ENCODE measurements at places on chromosomes 12 and 14.

- no peak for DNase-seq
Observed at GRCh38 chr12:106914796-106915634, 40.7 kb upstream of the TMEM263 start.

GRCh38 chr12:96434107-96434506 is 33.9 kb upstream of the CDK17 start:
- no peak for DNase-seq

DNA sequence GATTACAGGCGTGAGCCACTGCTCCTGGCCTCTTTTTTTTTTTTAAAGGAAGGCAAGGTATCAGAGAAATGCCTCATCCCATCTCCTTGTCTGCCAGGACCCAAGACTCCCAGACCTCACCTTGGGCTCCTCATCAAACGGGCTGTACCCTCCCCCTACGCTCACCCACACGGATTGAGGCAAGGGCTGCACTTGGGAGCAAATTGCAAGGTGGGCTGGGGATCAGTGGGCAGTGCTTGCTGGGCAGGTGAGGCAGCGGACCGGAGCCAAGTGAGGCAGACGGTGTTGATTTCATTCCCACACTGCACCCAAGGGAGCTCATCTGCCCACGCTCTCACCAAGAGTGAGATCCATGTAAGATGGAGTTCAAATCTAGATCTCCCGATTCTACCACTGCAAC is 41.0 kb upstream of the DICER1 start:
- DNase-seq = no peak

- no peak for DNase-seq
Observed at GRCh38 chr14:30159374-30159773, 231.7 kb upstream of the PRKD1 start.

DNA sequence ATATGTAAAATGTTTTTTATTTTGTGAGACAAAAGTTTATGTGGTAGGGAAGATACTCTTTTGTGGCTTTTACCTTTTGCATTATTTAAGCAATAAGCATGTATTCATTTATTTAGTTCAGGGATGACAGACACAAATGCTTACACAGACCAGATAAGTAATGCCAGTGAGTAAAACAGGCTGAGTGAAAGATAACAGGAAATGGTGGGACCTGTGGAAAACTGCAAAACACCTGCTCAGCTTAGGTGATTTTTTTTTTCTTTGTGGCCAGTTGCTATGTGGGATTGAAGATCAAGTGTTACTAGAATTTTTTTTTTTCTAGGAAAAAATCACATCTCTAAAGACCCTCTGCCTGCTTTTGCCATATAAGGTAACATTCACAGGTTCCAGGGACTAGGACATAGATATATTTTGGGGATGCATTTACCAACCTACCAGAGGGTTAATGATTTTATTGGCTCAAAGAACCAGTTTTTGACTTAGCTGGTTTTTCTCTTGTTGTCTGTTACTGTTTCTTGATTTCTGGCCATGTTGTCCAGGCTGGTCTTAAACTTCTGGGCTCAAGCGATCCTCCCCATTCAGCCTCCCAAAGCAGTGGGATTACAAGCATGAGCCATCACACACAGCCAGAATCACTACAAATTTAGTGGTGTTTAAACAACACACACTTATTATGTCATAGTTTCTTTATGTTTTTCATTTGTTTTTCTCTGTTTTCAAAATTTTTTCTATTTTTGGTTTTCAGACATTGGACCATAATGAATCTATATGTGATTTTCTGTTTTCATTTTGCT is 9.8 kb downstream of the PSMA6 start:
- no peak for DNase-seq

DNA sequence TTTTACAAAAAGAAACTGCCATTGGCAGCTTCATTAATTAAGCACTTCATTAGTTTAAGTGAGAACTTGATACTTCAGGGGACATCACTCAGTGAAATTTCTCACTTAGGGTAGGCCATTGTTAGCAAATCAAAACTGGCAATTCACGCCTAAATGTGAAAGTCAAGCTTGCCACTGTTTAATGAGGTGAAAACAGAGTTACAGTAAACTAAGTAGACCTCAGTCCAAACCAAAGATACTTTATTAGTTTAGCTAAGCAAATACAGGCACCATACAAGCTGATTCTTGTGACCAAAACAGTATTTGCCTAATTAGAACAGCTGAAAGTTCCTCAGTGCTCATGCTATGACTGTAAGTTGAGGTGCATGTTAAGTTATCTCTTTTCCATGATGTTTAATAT is 176.5 kb upstream of the CPNE8 start:
- DNase-seq = no peak

DNA sequence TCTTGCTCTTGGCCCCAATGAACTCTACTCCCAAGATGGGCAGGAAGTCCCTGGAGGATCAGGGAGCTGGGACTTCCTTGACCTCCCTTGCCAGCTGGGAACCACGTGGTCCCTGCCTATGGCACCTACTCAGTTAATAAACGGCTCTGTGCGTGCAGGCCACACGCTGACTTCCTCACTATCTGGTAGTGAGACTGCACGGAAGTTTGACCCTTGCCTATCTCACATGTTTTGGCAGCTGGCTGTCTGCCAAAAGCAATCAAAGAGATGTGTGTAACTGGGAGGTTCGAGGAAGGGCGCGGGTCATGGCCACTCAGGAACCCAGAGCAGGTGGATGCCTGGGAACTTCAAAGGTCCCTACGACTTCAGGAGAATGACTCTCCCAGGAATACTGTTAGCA is 57.9 kb downstream of the RFLNA start:
- no peak for DNase-seq

- no peak for DNase-seq
Observed at GRCh38 chr14:33855672-33856071, 95.2 kb downstream of the EGLN3 start.

GRCh38 chr14:77046721-77047120 is 18.2 kb upstream of the IRF2BPL start:
- no peak for DNase-seq

- no peak for DNase-seq
Observed at GRCh38 chr14:59107819-59108218, 80.6 kb upstream of the DAAM1 start.

- DNase-seq = no peak
Observed at GRCh38 chr14:47246367-47246766, 429.0 kb downstream of the MDGA2 start.

GRCh38 chr12:119235197-119235751 is 56.5 kb downstream of the HSPB8 start:
- no peak for DNase-seq

DNA sequence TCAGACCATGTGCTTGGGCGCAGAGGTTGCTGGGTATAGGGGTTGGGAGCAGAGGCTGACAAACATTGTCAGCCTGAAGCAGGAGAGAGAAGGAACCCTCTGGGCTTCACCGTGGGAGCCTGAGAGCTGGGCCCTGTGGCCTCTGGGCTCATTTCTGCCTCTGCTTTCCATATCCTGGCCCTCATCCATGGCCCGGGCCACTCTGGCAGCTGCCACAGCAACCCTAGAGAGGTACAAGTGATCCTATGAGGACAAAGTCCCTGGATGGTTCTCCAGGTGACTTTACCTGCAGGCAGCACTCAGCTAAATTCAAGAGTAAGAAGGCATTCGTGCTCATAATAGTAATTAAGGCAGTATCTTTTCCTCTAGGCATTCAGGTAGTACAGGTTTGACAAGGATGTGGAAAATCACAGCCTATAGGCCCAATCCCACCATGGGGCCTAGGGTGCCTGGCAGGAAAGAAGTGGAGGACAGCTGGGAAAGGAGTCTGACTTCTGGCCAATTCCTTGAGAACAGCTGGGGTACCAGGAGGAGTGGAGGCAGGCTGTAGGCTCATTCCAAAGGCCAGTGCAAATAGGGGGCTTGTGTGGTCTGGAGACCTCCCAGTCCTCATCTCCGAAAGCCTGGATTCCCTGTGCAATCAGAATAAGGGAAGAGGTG is 3.6 kb upstream of the TTC7B start:
- DNase-seq = no peak

- DNase-seq = peak; percentile 3
Observed at GRCh38 chr12:14567351-14568162, at the start of gene PLBD1. Gene PLBD1 (minus strand): TSS chr12:14567883. CDS start chr12:14567696, 187 bp downstream.

DNA sequence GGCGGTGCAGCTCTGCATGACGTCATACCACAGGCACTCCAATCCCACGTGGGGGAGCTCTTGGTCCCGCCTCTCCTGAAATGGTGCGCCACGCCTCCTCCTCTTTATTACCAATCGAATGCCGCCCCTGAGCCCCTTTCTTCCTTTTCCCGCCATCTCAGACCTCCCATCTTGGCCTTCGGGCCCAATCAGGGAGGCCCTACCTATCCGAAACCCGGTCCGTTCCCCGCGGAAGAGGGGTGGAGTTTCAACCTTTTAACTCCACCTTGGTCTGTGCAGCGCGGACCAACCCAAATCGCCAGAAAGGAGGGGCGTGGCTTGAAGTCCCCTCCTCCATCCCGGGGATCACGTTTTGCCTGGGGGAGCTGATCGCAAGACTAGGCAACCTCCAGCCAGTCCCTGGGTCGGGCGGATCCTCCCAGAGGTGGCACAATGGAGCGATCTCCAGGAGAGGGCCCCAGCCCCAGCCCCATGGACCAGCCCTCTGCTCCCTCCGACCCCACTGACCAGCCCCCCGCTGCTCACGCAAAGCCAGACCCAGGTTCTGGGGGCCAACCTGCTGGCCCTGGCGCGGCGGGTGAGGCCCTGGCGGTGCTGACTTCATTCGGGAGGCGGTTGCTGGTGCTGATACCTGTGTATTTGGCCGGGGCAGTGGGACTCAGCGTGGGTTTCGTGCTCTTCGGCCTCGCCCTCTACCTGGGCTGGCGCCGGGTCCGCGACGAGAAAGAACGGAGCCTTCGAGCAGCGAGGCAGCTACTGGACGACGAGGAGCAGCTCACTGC is at the start of gene ESYT1:
TSS of gene ESYT1 (plus strand) at position 380 of the 782 bp plus-strand sequence. CDS start at position 433, 53 bp downstream.
- DNase-seq = peak; percentile 100

- peak; percentile 27 for DNase-seq
Observed at GRCh38 chr14:55245657-55246268, 25.5 kb upstream of the FBXO34 start.

DNA sequence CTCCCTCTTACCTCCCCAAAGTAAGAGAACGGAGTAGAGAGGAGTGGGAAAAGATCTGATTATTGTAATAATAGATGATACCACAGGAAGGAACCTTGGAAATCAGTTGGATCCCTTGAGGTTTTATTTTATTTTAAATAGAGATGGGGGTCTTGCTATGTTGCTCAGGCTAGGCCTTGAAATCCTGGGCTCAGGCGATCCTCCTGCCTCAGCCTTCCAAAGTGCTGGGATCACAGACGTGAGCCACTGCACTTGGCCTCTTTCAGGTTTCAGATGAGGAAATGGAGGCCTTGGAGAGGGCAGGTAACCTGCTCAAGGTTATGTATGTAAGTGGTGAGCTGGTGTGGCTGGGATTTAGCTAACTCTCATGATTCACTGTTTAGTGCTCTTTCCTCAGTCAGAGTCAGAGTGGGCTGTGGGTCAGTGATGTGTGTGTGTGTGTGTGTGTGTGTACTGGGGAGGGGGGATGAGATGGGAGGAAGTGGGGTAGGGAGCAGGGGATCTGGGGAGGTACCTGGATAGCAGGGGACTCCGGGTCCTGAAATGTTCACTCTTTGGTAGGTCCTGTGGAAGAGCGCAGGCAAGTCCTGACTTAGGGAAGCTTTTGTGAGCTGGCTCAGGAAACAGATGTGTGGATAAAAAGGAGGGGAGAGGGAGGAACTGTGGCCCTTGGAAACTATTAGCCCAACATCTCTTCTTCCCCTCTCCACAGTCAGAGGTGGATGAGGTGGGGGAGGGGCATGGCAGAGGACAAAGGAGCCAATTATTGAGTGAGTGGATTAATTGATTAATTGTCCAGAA is 4.7 kb upstream of the CISTR start:
- peak; percentile 69 for DNase-seq

- DNase-seq = no peak
Observed at GRCh38 chr14:89504602-89505313, 87.7 kb upstream of the FOXN3 start.

GRCh38 chr14:102727336-102728095 is 49.7 kb upstream of the TRAF3 start:
- DNase-seq = no peak

- DNase-seq = peak; percentile 31
Observed at GRCh38 chr12:124326871-124327270, 32.0 kb downstream of the RFLNA start.

GRCh38 chr14:79415726-79416125 is 795.6 kb downstream of the DIO2 start:
- DNase-seq = no peak

DNA sequence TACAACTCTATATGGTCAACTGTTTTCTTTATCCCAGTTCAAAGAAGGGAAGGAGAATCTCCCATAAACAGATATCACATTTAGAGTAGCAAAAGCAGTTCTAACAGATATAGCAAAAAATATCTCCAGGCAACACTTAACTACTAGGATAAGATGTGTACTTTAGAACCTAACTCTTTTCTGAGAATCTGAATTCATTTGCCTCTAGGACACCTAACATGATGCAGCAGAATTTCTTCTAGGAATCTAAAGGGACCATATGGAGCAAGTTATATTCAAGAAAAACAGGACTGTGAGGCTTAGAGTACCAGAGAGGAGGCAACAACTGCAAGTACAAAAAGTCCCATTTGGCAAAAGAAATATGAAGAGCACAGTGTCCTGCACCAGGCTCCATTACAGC is 24.4 kb upstream of the CAPRIN2 start:
- no peak for DNase-seq

GRCh38 chr12:13097491-13098011 is 5.9 kb downstream of the GSG1 start:
- DNase-seq = no peak

- DNase-seq = no peak
Observed at GRCh38 chr12:45355730-45356129, 139.8 kb downstream of the ANO6 start.

DNA sequence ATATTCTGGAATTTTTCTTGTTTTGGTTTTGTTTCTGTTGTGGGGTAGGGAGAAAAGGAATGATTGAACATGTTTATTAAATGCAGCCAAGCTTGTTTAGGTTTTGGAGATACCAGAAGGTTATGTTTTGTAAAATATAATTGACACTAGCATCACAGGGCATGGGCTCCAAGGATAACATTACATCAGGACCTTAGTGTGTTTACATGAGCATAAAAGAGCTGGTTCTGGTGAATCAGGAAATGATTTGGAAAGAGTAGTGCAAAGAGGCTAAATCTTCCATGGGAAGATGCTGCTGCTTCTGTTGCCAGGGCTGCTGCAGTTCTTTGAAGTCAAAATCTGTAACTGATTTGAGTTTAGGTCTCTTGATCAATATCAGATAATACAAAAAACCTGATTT is 118.7 kb downstream of the ETNK1 start:
- DNase-seq = no peak

- no peak for DNase-seq
Observed at GRCh38 chr14:37597538-37597913, 2.1 kb downstream of the TTC6 start.

All from cerebellar cortex (tissue), 1 donor.